Pulmonary artery endothelial cell (primary cell): ENCODE measurements at places on chromosomes 4 and X.
A peak's percentile ranks its signal among the peaks of the same experiment; 100 is the strongest.

- DNase-seq = no peak
Measured at GRCh38 chrX:148417934-148418333, 82.5 kb upstream of the AFF2 start.

- no peak for DNase-seq
Measured at GRCh38 chr4:153283260-153283659, 61.2 kb upstream of the MND1 start.

- DNase-seq = no peak
Measured at GRCh38 chr4:154722262-154722661, 21.5 kb upstream of the LRAT start.

GRCh38 chr4:148222991-148223660 lies 219.1 kb downstream of the NR3C2 start:
- DNase-seq = no peak

GRCh38 chrX:72470532-72471223 lies 102.0 kb downstream of the HDAC8 start:
- DNase-seq = no peak

DNA sequence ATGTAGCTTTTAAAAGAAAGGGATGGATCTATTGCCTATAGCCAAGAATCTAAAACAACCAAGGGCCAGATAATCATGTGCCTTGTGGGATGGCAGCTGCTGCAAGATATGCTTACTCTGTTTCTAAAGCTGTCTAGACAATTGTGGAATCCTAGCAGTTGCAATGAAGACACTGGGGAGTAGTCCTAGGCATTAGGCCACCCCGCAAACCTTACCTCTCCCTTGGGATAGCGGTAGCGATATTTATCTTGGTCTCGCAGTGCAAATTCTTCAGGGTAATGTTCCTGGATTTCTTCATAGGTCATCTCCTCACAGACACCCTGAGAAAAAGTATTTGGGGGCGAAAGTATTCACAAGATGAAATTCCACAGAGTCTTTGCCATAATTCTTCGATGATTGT lies 24.6 kb downstream of the TRO start:
- DNase-seq = no peak

GRCh38 chr4:184897895-184898294 lies 72.1 kb upstream of the ACSL1 start:
- no peak for DNase-seq

DNA sequence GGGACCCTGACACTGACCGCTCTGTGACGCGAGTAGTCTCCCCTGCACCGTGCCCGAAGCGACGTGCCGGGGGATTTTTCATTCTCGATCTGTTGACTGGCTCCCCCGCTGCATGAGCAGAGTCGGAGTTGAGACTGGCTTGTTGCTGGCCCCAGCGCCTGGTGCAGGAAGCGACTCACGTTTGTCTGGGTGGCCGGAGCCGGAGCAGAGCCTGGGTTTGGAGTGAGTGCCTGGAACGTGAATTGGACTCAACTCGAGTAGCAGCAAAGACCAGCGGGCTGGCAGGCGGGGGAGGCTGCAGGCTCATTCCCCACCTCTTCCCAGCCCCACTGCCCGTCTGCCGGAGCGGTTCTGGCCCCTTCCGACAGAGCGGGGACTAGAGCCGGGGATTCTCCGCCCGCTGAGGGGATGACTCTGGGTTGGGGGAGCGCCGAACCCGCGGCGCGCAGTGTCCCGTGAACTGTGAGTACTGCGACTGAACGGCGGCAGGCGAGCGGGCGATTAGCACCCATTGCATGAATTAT lies 554 bp downstream of the PCDH7 start:
- no peak for DNase-seq

DNA sequence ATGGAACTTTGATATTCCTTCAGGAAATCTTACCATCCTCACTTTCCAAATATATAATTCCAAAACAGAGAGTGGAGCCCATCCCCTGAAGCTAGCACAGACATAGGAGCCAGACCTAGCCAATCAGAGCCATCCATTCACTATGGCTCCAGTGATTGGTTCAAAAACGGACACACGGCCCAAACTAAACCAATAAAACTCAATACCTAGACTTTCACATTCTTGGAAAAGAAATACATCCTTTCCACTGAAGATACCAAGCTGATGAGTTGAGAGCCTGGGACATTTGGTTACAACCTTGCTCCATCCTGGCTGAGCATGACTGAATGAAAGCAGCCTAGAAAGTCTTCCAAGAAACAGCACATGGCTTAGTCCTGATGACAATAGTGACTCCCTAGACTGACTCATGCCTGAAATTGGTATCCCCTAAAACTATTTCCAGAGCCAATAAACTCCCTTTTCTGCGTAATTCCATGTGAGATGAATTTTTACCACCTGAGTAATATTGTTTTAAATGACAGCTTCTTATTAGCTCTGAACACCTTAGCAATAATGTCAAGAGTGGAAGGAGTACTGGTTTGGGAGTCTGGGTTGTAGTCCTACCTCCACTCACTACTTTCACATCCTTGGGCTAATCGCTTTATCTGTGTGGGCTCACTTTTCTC lies 189.6 kb upstream of the LNX1 start:
- DNase-seq = no peak

- no peak for DNase-seq
Measured at GRCh38 chr4:168667376-168667775, 170.5 kb downstream of the PALLD start.

GRCh38 chr4:166994686-166995085 lies 239.6 kb downstream of the SPOCK3 start:
- DNase-seq = no peak

DNA sequence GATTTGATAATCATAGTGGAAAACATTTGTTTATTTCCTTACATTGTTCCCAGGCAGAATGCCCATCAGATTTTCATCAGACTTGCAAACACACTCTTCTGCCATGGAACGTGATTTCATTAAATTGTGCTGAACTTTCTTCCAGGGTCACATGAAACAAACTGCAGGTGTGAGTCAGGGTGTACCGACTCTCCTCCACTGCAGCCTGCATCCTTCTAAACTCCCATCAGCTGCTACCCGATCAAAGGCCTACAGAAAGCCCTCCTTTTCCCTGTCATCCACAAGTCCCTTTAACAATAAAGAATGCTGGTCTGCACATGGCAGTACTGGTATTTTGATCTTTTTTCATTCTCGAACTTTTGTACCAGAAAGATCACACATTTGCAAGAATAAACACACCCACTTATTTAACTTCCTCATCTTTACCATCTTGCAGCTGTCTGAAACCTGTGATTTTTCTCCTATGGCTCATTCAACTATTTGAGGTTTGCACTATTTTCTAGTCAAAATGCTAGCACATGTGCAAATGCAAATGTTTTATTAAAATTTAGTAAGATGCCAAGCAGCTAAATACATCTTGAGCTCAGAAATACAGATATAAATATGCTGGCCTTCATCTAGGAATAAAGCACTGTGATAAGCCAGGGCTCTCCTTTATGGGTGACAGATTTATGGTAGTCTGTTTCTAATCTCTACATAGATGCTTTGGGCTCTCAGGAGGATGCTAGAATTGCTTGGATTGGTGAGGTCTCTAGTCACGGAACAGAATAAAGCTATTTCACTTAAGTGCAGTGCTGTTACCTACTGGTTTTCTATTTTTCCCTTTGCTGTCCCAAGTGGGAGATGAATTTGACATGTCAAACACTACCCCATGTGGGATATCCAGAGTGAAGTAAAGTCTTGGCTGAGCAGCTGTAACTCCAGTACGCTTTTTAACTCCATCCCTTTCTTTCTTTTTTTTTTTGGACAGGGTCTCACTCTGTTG lies 25.8 kb upstream of the ARHGAP24 start:
- no peak for DNase-seq

- DNase-seq = peak; percentile 56
Measured at GRCh38 chrX:150200820-150201287, 162.3 kb upstream of the MAMLD1 start.

- peak; percentile 13 for DNase-seq
Measured at GRCh38 chr4:150297861-150298474, 219.7 kb downstream of the DCLK2 start.

DNA sequence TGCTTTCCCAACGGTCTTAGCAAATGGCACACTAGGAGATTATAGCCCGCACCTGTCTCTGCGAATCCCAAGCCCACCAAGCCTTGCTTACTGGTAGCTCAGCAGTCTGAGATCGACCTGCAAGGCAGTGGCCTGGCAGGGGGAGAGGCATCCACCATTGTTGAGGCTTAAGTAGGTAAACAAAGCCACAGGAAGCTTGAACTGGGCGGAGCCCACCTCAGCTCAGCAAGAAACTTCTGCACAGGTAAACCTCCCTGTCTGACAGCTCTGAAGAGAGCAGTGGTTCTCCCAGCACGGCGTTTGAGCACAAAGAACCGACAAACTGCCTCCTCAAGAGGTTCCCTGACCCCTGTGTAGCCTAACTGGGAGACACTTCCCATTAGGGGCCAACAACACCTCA lies 42.8 kb downstream of the BRWD3 start:
- DNase-seq = no peak

GRCh38 chrX:130415201-130415600 lies 13.4 kb downstream of the RBMX2 start:
- no peak for DNase-seq

GRCh38 chrX:134502686-134503085 lies 42.7 kb downstream of the HPRT1 start:
- no peak for DNase-seq

GRCh38 chrX:276581-277201 lies 4.5 kb upstream of the PLCXD1 start:
- DNase-seq = no peak

DNA sequence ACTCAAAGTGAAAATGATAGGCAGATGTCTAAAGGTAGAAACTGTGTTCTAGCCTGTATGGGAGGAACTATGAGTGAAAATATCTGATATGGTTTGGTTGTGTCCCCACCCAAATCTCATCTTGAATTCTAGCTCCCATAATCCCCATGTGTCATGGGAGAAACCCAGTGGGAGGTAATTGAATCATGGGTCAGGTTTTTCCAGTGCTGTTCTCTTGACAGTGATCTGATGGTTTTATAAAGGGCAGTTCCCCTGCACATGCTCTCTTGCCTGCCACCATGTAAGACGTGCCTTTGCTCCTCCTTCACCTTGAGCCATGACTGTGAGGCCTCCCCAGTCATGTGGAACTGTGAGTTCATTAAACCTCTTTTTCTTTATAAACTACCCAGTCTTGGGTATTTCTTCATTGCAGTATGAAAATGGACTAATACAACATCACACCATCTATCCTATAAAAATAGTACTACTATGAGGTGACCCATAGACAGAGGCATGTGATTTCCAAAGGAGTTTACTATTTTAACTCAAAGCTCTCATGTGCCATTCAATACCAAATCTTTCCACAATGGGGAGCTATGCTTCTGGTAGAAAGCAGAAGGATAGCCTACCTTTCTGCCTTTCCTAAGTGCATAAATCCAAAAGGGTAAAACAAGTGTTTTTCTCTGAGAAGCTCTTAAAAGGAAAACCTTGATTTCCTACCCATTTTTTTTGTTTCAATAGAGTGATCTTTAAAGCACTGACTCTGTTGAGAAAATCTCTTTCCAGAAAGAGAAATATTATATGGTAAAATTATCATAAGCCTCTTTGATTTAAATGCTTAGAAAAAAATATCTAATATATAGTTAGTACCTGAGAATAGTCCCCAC lies 38.8 kb downstream of the SEC31A start:
- DNase-seq = no peak

- no peak for DNase-seq
Measured at GRCh38 chr4:99693140-99693539, 35.5 kb upstream of the C4orf54 start.

GRCh38 chr4:19910861-19911525 lies 340.7 kb upstream of the SLIT2 start:
- DNase-seq = no peak
